ENCODE measurements at places on chromosomes 5 and 9.

DNA sequence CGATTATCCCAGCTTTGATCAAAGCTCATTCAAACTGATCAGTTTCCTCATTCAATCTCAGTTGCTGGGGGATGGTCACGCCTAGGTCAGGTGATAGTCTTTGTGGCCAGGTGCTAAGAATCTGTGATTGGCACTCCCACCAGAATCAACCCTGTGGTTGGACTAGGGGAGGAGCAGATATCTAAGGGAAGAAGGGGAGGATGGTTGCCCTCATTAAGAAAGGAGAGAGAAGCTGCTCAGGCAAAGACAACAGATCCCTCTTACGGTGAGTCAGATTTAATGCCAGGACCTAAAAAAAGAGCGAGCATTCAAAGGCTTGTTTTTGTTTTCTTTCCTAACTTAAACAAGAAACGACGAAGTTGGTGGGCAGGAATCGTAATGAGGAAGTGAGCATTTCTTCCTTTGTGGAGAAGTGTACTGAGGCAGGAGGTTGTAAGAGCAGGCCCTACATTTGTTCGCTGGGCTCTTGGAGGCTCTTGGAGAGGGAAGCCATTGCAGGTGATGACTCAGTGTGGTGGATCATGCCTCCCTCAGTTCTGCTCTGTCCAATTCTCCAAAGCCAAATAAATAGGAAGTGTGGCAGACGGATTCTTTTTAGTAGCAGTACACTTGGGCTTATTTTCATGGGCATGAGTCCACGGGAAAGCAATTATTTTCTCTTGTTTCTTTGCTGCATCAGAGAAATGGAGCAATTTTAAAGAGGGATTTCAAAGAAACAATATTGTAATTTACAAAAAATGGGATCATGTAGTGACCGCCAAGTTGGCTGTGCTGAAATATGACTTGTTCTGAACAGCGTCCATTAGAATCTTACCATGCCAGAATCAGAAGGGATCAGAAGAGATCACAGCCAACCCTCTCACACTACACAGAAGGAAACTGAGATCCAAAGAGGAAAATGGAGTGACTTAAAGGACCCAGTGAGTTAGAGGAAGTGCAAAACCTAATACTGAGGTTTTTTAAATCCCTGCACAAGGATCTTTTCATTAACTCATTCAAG lies 18.7 kb upstream of the TGFBR1 start:
- DNase-seq: no peak

- no peak for DNase-seq
Observed at GRCh38 chr9:123002754-123003153, 30.7 kb upstream of the GPR21 start.

DNA sequence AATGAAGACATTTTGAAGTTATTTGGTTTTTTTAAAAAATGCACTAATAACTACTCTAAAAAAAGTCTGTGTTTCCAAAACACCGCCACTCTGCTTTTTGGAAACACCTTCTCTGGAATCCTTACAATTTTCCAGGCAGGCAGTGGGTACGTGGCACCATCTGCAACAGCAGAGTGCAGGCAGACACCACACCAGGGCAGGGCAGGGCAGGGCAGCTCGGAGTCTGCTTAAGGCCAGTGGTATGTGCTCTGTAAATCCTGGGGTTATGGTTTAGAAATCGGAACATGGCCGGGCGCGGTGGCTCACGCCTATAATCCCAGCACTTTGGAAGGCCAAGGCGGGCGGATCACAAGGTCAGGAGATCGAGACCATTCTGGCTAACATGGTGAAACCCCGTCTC lies 97.6 kb downstream of the TLE1 start:
- DNase-seq: no peak

GRCh38 chr5:151121665-151122064 lies 35.9 kb downstream of the ANXA6 start:
- no peak for DNase-seq

GRCh38 chr5:150590979-150591695 lies 49.3 kb upstream of the SYNPO start:
- DNase-seq: no peak

- DNase-seq: no peak
Observed at GRCh38 chr5:174623433-174624019, 100.9 kb upstream of the MSX2 start.

- DNase-seq: no peak
Observed at GRCh38 chr5:88861231-88861630, 21.8 kb downstream of the MEF2C start.

GRCh38 chr5:159887050-159887449 lies 29.2 kb upstream of the ADRA1B start:
- no peak for DNase-seq

GRCh38 chr5:127014573-127014972 lies 15.8 kb downstream of the MARCHF3 start:
- no peak for DNase-seq

DNA sequence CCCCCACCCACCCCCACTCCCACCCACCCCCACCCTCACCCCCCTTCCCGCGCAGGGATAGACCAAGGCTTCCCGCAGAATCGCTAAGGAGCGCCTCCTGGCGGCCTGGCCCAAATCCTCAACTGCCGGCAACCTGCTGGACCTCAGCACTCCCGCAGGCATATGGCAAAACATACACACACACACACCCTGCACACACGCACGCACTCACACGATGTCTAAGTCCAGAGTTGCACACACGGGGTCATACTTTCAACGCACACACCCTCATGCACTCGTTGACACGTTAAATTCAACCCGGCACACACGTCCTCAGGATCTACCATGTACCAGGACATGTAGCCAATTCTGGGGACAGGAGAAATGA lies 1.7 kb downstream of the CPLX2 start:
- no peak for DNase-seq

DNA sequence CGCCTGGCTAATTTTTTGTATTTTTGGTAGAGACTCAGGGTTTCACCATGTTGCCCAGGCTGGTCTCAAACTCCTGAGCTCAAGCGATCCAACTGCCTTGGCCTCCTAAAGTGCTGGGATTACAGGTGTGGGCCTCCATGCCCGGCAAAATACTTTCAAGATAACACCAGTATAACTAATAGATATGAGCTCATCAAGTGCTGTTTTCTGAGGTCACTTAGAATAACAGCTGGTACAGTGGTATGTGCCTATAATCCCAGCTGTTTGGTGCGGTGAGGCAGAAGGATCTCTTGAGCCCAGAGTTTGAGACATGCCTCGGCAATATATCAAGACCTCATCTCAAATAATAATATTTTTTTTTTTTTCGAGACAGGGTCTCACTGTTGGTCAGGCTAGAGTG lies 30.5 kb upstream of the CREBRF start:
- no peak for DNase-seq

GRCh38 chr9:3951161-3951665 lies 348.7 kb downstream of the GLIS3 start:
- no peak for DNase-seq

DNA sequence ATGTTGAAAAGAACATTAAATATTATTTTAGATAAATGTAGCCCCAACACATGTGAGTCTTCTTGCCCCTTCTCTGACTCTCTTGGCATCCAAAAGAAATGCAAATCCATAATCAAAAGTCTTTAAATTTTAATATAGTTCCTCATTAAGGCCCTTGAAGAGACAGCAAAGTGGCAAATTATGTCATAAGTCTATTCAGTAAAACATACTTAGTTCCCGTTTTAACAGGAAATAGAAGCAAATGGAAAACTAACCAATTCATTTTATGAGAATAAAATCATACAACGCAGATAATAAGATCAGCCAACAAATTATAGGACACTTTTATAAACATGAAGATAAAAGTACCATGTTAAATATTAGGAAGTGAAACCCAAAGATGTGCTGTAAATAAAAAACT lies 20.1 kb upstream of the IFNB1 start:
- DNase-seq: no peak

DNA sequence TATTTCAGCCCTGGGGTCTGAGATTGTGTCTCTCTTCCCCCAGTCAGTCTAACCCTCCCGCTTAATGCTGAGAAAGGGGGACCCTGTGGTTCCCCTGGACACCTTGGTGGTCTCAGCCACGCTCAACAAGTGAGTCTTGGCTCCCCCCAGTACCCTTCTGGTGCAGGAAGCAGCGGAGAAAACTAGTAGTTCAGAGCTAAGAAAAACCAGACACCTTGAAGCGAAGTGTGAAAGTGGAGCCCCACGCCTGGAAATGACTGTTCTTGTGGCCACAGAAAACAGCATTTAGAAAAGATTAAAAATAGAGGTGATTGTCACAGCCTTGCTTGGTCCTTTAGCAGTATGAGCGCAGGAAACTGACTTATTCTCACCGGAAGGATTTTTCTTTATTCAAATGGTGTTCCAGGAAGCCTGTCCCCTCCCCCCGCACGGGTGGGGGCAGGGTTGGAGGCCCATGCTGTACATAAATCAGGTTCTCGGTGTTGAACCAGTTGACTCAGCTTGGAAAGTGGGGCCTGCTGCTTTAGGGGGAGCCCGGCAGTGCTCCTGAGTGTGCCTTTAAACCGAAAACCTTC lies 8.1 kb downstream of the ARPC5L start:
- no peak for DNase-seq

GRCh38 chr5:1288439-1289335 lies 6.2 kb downstream of the TERT start:
- no peak for DNase-seq

GRCh38 chr5:62115014-62115413 lies 191.0 kb upstream of the KIF2A start:
- DNase-seq: no peak

DNA sequence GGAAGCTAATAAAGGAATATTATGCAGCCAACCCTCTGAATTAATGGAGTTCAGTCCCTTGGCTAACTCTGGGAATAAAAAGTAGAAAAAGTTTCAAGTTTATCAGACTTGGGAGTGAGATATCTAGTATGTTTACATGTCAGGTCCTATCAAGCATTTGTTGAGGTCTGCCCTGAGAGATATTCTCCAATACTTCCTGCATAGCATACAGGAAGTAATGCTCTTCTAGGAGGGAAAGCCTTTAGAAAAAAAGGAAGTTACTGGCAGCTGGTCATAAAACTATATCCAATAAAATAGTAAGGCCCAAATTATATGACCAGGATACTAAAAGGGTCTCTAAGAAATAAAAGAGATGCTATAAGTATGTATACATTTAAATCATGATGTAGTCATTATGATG lies 594.1 kb upstream of the FTMT start:
- no peak for DNase-seq

DNA sequence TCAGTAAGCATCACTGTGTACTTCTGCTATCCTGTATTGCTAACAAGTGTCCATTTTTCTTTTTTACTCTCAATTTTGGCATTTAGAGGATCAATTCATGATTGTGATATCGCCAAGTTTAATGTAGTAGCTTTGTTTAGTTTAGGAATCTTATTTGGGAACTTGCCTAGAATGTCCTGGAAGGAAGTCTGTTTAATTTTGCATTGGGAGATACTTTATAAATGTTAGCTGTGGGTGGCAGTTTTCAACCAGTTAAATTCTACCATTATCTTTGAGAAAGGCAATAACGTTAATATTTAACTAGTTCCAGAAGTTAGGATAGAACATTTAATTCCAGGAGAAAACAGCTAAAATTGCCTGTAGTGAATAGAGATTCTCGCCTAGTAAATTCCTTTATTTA lies 78.6 kb downstream of the PBX3 start:
- DNase-seq: no peak

- DNase-seq: no peak
Observed at GRCh38 chr5:21931116-21931515, 922.0 kb downstream of the CDH12 start.

- DNase-seq: no peak
Observed at GRCh38 chr5:174355995-174356394, 310.5 kb downstream of the NSG2 start.

DNA sequence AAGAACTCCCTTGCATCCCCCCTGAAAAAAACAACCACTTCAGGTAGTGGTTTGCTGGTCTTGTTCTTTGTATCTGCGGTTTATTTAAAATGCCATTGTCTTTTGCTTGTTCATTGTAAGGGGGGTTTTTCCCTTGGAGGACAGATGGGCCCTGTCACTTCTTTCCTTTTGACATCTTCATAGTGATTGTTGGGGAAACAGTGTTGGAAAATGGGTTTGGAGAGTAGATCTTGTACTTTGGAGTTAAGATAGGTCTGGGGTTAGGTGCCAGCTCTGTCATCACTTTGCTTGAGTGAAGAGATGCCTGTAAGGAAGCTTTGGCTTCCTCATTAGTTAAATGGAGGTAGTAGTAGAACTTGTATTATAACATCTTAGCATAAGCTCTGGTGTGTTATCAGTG lies 112.4 kb downstream of the KDM4C start:
- no peak for DNase-seq

Measured in hematopoietic multipotent progenitor cell (in vitro differentiated cells).